Cardiac muscle cell (in vitro differentiated cells and primary cell): ENCODE measurements at places on chromosomes 11 and 22. TPM values are rescaled to one million over a fixed set of nuclear protein-coding genes. Genes with fewer than 3 reads are reported as not detected.

Gene TREH
- total RNA-seq: not detected in 2 replicates

Gene STK33
- total RNA-seq: 10.3 and 18.0 TPM in 2 replicates

Gene MMP27
- total RNA-seq: not detected in 2 replicates

Gene PGA3
- total RNA-seq: not detected in 2 replicates

Gene FREY1
- 2.1 and 2.7 TPM in 2 replicates for total RNA-seq

GRCh38 chr11:73259406-73260126 lies 12.6 kb upstream of the P2RY6 start:
- H3K4me1 ChIP-seq: peaks cover 5% of the 10 kb centered on the region
- no peak overlapping the region for H3K4me3 ChIP-seq
- H3K27me3 ChIP-seq: peaks cover 18% of the 10 kb centered on the region
- DNase-seq: no peak
- no peaks in the 10 kb centered on the region for H3K36me3 ChIP-seq

GRCh38 chr11:3614742-3615171 lies 27.0 kb downstream of the ART5 start:
- DNase-seq: no peak
- no peak overlapping the region for H3K4me3 ChIP-seq
- no peak overlapping the region for H3K27ac ChIP-seq
- no peaks in the 10 kb centered on the region for H3K27me3 ChIP-seq
- peaks cover 8% of the 10 kb centered on the region for H3K4me1 ChIP-seq

GRCh38 chr11:78698612-78699011 lies 123.9 kb upstream of the NARS2 start:
- H3K27me3 ChIP-seq: no peaks in the 10 kb centered on the region
- H3K4me1 ChIP-seq: peaks cover 3% of the 10 kb centered on the region
- DNase-seq: no peak
- H3K27ac ChIP-seq: no peak overlapping the region

GRCh38 chr22:21455334-21456089 lies 11.7 kb upstream of the TMEM191C start:
- no peaks in the 10 kb centered on the region for H3K36me3 ChIP-seq
- no peak for DNase-seq
- H3K4me1 ChIP-seq: no peaks in the 10 kb centered on the region

DNA sequence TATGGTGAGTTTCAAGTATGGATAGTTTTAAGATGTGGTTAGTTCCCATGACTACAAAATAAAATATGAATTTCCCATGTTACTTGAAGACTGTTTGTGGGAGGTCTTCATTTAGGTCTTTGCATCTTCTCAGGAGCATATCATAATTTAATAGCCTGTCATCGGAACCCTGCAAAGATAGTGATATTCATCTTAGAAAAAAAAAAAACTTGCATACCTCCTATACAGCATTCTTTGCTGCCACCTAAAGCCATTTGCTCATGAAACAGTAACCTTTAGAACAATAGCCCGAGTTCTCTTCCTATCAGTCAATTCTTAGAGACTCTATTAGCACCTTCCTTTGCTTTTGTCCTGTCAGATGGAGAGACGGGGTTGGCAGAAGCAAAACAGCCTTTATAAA lies 75.3 kb downstream of the ARFGAP2 start:
- H3K27ac ChIP-seq: no peak overlapping the region
- DNase-seq: no peak
- H3K27me3 ChIP-seq: no peaks in the 10 kb centered on the region
- H3K36me3 ChIP-seq: no peaks in the 10 kb centered on the region
- no peak overlapping the region for H3K4me3 ChIP-seq
